ENCODE measurements at places on chromosomes 7 and 10. TPM values are rescaled to one million over a fixed set of nuclear protein-coding genes. Genes with fewer than 3 reads are reported as not detected.

Gene MYH16
- not detected for total RNA-seq

Gene PAPSS2
- 11.8 TPM for total RNA-seq

Gene NUTM2E
- 0.10 TPM for total RNA-seq

Gene VPS37D
- total RNA-seq: 3.3 TPM

Gene EBLN1
- not detected for total RNA-seq

Gene RET
- 8.4 TPM for total RNA-seq

Gene CNPY1
- total RNA-seq: not detected

Gene STMP1
- 30.3 TPM for total RNA-seq

Gene PIK3AP1
- 7.5 TPM for total RNA-seq

Gene NOS3
- total RNA-seq: 10.9 TPM

Gene APBB1IP
- total RNA-seq: 2.8 TPM

Gene ACHE
- 0.40 TPM for total RNA-seq

Gene ITPRID1
- not detected for total RNA-seq

Gene CYP3A4
- total RNA-seq: not detected

- DNase-seq: peak; percentile 44
These were observed 68.6 kb downstream of the C7orf25 start for GRCh38 chr7:42843205-42843800.

- no peak for DNase-seq
These were observed 9.9 kb downstream of the CCNY start for GRCh38 chr10:35346248-35346647.

GRCh38 chr7:17939606-17940301, 540 bp downstream of the SNX13 start:
- DNase-seq: peak; percentile 56

- no peak for DNase-seq
These were observed 55.0 kb downstream of the EBF3 start for GRCh38 chr10:129909080-129909479.

DNA sequence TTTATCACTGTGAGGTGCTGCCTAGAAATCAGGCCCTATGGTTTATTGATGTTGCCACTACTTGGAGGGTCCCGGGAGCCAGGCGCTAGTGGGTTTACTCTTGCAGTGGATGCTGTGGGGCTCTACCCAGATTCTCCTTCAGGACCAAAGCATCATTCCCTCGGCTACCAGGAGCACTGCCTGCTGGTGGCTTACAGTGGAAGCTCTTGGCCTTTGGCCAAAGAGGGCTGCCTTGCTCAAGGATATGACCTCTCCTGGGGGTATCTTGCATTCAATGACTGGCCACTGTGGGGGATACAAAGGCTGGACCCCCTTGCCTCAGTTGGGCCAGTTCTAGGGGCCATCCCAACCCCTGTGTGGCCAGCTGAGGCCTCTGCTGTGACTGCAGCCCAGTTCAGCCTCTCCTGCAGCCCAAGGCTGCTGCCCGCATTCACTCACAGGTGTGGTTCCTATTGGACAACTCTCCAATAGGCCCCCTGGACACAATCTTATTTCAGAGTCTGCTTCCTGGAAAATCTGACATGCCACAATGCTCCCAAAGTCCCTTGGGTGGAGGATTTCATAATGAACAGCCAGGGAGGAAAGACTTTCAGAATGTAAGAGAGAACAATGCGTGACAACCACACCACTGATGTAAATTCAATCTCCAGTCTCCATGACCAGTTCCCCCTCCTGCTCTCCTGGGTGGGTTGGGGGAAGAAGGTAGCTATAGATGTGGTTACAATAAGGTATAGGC, 196.3 kb downstream of the SNX10 start:
- no peak for DNase-seq

GRCh38 chr10:36547965-36548364, 577.4 kb upstream of the ANKRD30A start:
- DNase-seq: no peak

GRCh38 chr7:138243430-138243829, 167.2 kb downstream of the AKR1D1 start:
- no peak for DNase-seq

DNA sequence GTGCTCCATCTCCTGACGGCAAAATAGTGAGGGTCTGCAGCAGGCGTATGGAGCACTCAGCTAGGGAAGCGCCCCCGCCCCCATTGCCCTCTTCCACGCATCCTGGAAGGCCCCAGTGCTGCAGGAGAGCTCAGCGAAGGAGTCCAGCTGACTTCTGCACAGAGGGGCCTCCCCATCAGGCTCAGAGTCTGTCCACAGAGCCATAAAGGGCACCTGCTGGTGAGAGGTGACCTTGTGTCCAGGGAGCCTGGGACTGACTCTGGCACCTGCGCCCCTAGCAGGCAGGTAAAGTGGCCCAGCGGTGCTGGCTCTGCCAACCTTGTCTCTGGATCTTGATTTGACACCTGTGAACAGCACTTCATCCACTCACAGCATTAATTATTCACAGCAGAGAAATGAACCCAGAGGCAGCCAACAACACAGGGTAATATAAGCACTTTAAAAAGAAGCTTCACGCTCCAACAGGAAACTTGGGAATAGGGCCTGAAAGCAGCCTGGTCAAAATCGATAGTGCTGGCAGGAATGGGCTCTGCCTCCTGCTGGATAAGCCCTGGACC, 59.6 kb downstream of the VOPP1 start:
- DNase-seq: no peak

GRCh38 chr7:38321515-38321944, 48.1 kb upstream of the TARP start:
- no peak for DNase-seq

DNA sequence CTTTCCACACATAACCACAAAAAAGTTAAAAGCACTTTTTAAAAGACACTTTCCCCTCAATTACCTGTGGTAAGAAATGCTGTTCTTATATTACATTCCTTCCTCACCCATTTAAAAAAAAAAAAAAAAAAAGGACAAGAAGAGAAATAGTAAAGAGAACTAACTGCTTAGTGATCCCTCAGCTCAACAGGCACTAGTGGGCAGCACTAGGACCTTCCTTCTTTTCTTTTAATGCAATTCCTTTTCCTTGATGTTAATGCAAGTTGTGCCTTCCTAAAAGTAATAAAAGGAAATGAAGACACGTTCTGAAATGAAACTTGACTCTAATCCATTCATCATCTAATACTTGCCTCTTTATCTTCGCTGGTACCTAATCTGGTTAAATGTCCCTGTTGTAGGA, 189.7 kb downstream of the TCF7L2 start:
- DNase-seq: no peak

DNA sequence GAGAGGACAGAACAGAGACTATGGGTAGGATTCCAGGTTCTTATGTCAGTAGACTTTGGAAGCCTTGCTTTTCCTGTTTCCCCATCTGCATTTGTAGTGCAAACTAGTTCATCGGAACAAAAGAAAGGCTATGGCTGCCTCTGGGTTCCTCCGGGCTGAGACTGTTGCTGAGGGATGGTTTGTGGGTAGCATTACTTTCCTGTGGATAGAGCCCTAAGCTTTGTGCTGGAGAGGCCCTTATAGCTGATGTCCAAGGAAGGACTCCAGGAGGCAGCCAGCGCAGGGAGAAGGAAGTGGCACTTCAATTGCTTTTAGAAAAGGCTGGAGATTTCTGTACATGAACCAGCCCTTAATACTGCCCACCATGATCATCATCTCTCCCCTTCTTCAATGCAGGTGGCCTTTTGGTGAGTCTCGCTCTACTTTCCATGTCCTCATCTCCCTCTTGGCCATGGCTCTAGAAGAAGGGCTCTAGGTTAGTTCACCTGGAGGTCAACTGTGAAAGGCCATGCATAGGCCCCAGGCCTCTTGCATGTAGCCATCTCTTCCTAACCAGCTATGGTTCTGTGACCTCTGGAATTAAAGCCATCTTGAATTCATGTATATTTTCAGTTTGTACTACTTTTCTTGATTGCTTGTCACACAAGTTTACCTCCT, 15.4 kb downstream of the MXI1 start:
- DNase-seq: no peak

- DNase-seq: no peak
These were observed 10.4 kb downstream of the CPA2 start for GRCh38 chr7:130276796-130277762.

- no peak for DNase-seq
These were observed 6.4 kb downstream of the SH2B2 start for GRCh38 chr7:102292813-102293798.

- no peak for DNase-seq
These were observed 10.3 kb downstream of the AKR1B1 start for GRCh38 chr7:134448356-134449229.

GRCh38 chr7:17369691-17370426, 71.4 kb downstream of the AHR start:
- DNase-seq: no peak

DNA sequence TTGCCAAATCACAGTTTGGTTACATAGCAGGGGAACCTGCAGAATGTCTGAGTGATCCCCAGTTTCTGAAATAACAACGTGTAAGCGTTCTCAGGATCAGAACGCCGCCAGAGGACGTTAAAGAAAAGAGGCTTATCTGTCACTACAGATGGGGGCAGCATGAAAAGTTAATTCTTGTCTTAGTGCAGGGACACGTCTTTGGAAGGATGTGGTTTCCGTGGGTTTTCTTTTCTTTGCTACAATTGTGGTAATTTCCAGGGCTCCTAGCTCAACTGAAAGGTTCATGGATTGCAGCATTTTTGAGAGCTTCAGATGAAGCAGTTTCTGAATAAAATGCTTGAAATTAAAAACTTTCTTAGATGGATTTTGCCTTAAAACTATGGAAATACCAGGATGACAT, 106.6 kb downstream of the PRKCQ start:
- DNase-seq: no peak

GRCh38 chr7:3033581-3033980, 10.1 kb downstream of the CARD11 start:
- no peak for DNase-seq

DNA sequence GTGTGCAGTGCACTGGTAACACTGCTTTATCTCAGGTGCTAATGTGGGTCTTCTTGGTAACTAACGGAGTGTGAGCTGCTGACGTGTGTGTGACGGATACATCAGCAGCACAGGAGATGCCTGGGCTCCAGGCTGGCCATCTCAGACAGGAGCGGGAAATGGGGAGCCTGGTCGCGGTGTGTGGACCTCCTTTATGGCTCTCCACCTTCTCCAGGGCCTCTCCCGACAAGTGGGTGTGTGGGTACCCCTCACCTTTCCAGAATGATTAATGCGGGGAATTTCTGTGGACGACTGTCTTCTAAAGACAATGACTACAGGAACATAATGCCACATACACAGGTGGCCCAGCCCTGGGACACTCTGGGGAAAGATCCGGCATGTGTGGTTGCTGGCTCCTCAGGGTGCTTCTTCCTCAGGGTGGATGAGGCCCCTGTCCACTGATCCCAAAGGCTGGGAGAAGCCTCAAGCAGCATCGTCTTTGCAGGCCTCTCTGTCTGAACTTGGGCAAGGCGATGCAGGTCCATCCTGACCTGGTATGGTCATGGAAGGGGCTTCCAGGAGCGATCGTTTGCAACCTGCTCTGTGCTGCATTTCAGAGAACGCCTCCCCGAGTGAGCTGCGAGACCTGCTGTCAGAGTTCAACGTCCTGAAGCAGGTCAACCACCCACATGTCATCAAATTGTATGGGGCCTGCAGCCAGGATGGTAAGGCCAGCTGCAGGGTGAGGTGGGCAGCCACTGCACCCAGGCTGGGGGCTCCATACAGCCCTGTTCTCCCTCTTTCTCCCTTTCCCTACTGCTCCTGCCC, 20.3 kb upstream of the CSGALNACT2 start:
- no peak for DNase-seq

- no peak for DNase-seq
These were observed 16.2 kb downstream of the SLC16A12 start for GRCh38 chr10:89518876-89519842.

GRCh38 chr7:42227021-42227420, 10.0 kb downstream of the GLI3 start:
- DNase-seq: no peak
